ENCODE measurements at places on chromosomes 5 and 9.

DNA sequence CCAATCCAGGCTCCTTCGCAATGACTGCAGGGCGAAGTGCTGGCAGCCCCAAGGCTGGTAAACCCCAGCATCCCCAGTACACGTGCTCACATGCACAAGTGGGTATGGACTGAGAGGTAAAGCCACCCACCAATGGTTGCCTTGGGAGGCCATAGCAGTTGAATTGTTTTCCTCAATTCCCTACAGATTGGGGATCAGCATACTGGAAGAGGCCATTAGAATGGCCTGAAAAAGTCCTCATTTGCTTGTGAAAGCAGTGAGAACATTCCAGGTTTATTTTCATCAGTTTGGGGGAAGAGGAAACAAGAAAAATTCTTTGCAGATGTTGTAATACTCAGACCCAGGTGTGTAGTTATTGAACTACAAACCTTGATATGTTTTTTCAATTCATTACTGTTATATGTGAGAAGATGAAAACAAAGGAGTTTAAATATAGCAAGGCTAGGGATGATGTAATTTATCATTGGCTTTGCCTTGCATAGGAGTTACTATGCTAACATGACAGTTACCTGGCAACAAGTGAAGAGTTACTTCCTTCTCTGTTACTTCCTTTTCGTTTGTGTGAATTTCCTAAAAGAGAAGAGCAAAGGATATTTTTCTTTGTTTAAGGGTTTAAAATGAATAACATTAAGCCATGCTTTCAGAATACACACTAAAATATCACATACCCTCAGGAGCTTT is 36.4 kb downstream of the MTMR12 start:
- DNase-seq, result no peak

DNA sequence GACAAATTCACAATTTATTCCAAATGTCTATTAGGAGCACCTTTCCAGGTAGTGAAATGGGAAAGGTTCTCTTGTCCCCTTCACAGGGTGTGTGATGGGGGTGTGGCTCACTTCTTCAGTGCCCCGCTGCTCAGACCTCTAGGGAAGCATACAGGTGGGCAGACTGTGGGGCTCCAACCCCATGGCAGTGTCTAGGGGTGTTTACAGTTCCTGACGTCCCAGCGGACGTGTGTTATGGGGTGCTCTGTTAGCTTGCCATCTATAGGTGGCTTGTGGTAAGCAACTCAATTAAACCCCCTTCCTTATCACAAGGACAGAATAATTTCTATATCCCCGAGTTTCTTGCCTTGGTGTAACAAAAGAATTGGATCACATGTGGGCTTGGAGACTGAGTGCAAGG is 67.4 kb upstream of the SPINK5 start:
- no peak for DNase-seq

- peak; percentile 90 for DNase-seq
Measured at GRCh38 chr5:133025804-133026663, at the start of gene ZCCHC10. TSS of gene ZCCHC10 (minus strand) at chr5:133026549. CDS start at chr5:133026537, 12 bp downstream.

- no peak for DNase-seq
Measured at GRCh38 chr9:131804826-131805225, 65.0 kb upstream of the RAPGEF1 start.

- DNase-seq, result no peak
Measured at GRCh38 chr5:66494437-66494836, 101.8 kb upstream of the MAST4 start.

DNA sequence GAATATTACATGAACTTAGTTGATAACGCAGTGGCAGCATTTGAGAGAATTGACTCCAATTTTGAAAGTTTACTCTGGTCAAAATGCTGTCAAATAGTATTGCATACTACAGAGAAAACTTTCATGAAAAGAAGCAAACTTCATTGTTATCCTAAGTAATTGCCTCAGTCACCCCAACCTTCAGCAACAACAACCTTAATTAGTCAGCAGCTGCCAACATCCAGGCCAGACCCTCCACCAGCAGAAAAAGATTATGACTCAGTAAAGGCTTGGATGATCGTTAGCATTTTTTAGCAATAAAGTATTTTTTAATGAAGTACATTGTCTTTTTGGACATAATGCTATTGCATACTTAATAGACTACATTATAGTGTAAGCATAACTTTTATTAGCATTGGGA is 40.8 kb upstream of the SPDL1 start:
- no peak for DNase-seq

- DNase-seq, result no peak
Measured at GRCh38 chr9:27442464-27442863, 81.6 kb upstream of the IFNK start.

DNA sequence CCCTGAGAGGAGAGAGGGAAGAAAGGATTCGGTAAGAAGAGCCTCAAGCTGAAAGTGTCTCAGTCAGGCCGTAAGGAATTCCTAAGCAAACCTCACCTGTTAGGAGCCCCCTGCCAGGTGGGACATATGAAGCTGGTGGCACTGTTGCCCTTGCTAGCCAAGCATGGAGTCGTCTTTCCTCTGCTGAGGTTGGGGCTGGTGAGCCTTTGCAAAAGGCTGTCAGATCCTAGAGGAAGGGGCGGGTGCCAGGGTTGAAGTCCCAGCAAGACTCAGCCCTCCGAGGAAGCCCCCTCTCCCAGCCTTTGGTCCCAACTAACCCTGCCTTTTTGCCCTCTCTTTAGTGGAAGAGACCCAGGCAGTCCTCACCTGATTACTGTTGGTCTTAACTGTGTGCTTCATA is 5.5 kb upstream of the SMIM32 start:
- no peak for DNase-seq

- DNase-seq, result no peak
Measured at GRCh38 chr5:32713770-32714381, 2.8 kb downstream of the NPR3 start.

DNA sequence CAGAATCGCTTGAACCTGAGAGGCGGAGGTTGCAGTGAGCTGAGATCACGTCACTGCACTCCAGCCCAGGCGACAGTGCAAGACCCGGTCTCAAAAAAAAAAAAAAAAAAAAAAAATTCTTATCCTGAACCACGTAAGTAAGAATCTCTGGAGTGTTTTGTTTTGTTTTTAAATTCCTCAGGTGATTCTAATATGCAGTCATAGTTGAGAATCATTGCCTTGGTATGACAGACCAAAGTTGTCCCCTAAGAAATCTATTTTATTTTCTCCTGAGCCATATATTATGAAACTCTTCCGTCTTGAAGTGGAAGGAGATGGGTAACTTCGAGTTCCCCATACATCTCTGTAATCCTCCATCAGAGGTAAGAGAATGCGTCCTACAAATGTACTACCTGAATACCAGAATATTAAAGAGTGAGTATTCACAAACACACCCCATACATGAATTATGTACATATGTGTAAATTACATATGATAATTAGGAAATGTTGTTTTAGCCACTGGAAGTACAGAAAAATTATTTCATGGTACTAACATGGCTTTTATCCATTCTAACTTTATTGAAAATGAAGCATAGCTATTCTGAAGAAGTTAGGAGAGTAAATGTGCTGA is 26.7 kb upstream of the SVEP1 start:
- DNase-seq, result no peak

- DNase-seq, result no peak
Measured at GRCh38 chr9:136599811-136600660, 54.2 kb upstream of the NOTCH1 start.

- DNase-seq, result no peak
Measured at GRCh38 chr5:64811050-64811640, 42.4 kb downstream of the CWC27 start.

DNA sequence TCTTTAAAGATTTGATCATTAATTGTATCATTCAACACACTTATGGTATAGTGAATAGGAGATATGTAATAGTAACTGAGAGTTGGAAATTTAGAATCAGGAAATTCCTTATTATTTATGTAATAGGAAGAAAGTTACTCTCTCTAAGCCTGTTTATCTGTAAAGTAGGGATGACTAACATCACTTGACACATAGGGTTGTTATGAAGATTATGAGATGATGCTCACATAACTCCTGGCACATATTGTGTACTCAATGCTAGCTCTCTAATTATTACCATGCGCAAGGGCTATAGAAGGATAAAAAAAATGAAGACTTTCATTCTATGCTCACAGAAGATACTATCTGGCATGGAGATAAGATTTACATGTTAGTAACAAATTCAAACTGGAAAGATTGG is 149.9 kb downstream of the ISOC1 start:
- no peak for DNase-seq

- DNase-seq, result no peak
Measured at GRCh38 chr9:20659474-20659967, 24.5 kb upstream of the FOCAD start.

DNA sequence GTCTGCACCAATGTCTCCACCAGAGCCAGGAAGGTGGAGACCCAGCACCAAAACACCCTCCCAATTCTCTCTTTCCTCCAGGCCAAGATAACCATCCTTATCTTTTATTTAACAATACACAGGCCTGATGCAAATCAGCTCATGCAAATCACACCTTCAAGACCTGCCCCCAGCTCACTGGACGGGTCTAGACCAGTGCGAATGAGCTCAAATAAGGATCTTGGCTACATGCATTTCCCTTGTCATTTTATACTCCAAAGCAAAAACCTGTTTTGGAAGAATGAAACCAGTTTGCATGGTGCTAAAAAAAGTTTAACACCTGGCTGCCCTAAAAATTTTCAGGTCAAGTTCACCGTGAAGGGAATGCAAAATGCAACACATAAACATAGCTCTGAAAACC is 31.9 kb upstream of the DAPK1 start:
- no peak for DNase-seq

GRCh38 chr9:91445135-91445534 is 21.5 kb upstream of the NFIL3 start:
- no peak for DNase-seq

DNA sequence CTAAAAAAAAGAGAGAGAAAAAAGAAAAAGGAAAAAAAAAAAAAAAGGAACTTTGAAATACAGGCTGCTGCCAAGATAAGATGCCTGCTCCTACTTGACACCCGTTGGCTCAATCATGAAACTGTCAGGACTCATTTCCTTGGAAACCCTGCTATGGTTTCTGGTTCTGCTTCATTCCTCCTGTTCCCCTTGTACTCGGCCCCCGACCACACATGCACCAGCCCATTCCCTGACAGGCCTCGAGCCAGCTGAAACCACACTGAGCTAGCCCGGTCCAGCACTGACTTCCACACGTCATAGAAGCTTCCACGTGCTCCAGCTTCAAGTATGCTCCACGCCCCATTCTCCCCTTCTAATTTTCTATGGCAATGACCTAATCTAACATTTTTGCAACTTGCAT is 93.2 kb downstream of the MYO10 start:
- no peak for DNase-seq

DNA sequence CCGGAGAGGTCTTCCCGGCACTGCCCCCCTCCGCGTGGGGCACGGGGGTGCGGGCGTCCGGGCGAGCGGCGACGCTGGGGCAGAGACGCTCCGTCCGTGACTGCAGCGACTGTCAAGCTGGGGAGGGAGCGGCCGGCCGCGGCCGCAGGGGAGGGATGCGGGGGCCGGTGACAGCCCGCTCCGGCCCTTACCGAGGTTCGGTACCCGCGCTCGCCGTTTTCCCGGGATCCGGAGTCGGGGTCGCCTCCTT is 400 bp downstream of the KDM4C start:
- DNase-seq, result no peak

- no peak for DNase-seq
Measured at GRCh38 chr5:163540696-163541095, 35.3 kb downstream of the MAT2B start.

DNA sequence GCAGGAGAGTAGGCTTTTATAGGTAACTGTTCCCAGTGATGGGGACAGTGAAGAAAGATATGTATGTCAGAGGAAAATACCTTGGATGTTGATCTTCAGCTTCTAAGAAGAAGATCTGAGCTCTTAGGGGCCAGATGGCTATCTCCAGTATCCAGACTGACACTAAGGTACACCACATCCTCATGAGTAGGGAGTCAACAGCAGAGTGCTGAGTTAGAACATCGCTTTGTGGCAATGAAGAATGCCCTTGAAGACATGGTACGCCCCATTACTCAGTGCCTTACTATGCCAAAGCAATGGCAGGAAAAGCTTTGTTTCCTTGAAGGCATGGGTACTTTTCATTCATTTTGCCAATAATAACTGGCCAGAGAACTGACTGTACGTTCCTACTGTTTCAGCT is 263.7 kb downstream of the CEMIP2 start:
- DNase-seq, result no peak

DNA sequence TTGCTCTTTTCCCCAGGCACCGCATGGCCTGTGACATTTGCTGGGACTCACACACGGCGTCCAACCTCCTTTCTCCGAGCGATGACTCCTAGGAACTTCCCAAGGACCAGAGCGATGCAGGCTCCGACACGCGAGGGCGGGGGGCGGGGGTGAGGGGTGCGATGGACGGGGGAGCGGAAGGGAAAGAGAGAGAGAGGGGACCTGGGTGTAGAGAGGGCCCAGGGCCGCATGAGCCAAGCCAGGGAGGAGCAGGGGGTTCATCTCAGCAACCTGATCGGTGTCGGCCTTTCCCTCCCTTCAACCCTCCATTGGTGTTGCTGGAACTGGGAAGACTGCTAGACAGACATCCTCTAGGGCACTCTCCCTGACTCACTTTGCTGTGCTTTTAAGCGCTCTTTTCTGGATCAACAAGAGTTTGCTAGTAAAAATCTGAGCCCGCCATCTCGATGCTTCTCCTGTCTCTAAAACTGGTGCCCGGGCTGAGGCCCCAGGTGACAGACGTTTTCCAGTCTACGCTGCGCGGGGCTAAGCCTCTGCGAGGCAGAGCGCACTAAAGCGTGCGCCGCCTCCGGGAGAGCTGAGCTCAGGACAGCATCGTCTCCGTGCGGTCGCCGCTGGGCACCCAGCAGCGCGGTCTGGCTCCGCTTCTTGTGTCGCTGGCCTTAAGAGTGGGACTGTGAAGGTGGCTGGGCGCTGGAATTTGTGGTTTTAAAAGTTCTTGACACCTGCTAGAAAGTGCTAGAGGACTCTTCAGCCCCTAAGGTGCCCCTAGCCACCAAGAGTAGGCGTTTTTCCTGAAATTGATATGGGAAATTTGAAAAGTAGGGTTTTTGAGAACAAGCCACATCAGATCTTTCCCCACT is 1.0 kb upstream of the TSLP start:
- peak; percentile 8 for DNase-seq
